Activated gamma-delta T cell treated with Interleukin-2 at 50 U/mL for 16 hours (primary cell): ENCODE measurements at places on chromosomes 2 and 18.
A peak's percentile ranks its signal among the peaks of the same experiment; 100 is the strongest.

GRCh38 chr2:216634370-216635148 is 1.3 kb downstream of the IGFBP2 start:
- no peak for DNase-seq

- DNase-seq, result peak; percentile 89
Measured at GRCh38 chr2:197198890-197199289, 111.7 kb downstream of the ANKRD44 start.

- DNase-seq, result no peak
Measured at GRCh38 chr2:172740856-172741255, 5.2 kb downstream of the RAPGEF4 start.

- DNase-seq, result no peak
Measured at GRCh38 chr2:217736776-217737550, 265.8 kb downstream of the TNS1 start.

DNA sequence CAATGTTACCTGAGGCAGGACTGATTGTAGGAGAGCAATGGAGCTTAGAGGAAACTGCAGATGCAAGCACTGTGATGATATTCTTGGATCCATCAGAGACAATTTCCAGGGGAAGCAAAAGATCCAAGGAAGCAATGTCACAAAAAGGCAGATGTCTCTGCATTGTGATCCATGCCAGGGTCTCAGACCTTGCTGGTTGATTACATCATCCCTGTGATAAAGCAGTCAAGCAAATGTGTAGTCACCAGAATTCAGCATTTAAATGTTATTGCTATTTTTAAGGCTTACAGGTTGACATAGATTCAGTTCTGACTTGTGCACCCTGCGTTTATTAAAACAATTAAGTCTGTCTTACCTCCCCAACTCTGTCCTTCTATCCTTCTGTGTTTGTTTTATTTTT is 56.8 kb upstream of the CCDC85A start:
- no peak for DNase-seq
